ENCODE measurements at places on chromosomes 1 and 21.

DNA sequence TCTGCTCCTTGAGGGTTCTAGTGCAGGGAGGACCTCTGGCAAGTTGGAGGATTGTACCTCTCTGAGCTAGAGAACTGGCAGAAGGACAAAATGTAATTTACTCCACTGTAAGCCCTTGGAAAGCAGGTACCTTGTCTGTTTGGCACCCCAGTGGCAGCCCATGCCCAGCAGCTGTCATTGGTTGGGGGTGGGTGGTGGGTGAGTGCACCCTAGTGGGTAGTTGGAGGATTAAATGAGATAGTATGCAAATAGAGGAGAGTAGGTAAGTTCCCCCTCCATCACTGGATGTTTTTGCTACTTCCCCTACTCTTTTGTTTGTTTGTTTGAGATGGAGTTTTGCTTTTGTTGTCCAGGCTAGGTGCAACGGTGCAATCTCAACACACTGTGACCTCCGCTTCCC, 69.8 kb downstream of the RYR2 start:
- no peak for DNase-seq

GRCh38 chr1:111733183-111733991, 5.8 kb downstream of the INKA2 start:
- DNase-seq: no peak

- DNase-seq: peak; percentile 62
Observed at GRCh38 chr1:59163268-59164092, 133.4 kb upstream of the FGGY start.

DNA sequence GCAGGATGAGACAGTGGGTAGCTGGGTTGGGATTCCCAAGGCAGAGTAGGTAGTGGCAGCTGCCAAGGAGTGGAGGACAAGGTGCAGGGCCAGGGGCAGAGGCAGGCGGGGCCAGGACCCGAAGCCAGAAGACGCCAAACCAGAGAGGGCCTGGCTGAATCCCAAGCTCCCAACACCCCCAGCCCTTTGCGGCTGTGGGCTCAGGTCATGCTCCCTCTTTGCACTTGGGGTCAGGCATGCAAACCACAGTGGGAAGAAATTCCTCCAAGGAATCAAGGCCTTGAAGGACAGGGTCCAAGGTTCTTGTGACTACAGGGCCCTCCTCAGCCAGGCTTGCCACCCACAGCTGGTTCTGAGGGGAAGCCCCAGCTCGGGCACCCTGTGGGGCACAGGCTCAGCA, 6.2 kb downstream of the C1orf210 start:
- DNase-seq: no peak

- DNase-seq: no peak
Observed at GRCh38 chr1:200960236-200960947, 63.1 kb downstream of the KIF21B start.

- DNase-seq: no peak
Observed at GRCh38 chr1:202989879-202990278, 17.3 kb upstream of the TMEM183A start.

GRCh38 chr21:39055167-39055767, 128.0 kb downstream of the PSMG1 start:
- no peak for DNase-seq

- DNase-seq: no peak
Observed at GRCh38 chr1:116346943-116347673, 25.9 kb upstream of the ATP1A1 start.

DNA sequence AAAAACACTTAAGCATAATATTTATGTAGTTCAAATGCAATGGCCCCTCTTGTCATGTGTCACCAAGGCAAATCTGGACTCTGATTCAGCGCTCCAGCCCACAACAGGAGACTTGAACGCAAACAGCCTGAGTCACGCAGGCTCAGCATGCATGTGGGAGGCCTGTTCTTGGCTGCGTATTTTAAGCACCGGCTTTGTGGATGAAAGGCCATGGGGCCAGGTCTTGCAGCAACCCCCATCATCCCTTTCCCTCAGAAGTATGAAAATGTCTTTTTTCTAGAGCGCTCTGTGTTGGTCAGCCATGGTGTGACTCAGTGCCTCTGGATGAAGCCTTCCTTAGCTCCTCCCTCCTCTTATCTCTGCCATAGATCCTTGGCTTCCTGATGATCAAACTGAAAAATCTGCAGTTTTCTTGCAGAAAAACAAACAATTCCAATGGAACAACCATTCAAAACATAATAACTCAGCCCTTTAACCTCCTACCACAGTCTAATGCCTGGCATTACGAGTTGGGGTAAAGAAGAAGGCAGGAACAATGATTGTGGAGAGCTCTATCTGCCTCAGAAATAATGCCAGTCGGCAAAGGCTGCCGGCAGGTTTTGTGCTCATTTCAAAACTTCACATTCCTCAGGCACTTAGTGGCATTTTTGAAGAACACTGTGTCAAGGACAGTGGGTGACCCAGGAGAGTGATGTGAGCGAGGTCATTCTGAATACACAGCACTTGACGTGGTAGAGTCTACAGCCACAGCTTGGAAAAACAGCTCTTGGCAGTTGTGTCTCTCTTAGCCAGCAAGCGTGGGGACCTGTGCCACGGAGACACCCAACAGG, 167.5 kb downstream of the CLIC6 start:
- no peak for DNase-seq

- DNase-seq: no peak
Observed at GRCh38 chr1:115348636-115349035, 10.6 kb upstream of the NGF start.

DNA sequence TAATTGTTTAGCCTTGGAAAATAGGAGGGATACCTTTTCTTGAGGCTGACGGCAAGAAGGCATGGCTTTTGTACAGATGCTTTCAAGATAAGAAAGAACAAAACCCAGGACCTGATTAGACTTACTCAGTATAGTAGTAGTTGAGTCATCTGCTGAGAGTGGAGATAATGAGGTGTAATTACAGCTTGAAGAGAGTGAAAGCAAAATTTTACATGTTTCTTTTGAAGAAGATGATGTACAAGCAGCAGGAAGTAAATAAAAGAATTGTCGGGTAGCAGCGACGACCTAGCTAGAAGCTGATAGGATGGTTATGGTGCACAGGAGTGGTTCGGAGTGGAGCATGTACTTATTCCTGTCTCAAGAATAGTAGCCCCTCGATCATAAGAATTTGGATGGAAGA, 6.6 kb downstream of the ANGPTL1 start:
- DNase-seq: no peak

- peak; percentile 3 for DNase-seq
Observed at GRCh38 chr1:218349348-218350034, 4.4 kb downstream of the TGFB2 start.

DNA sequence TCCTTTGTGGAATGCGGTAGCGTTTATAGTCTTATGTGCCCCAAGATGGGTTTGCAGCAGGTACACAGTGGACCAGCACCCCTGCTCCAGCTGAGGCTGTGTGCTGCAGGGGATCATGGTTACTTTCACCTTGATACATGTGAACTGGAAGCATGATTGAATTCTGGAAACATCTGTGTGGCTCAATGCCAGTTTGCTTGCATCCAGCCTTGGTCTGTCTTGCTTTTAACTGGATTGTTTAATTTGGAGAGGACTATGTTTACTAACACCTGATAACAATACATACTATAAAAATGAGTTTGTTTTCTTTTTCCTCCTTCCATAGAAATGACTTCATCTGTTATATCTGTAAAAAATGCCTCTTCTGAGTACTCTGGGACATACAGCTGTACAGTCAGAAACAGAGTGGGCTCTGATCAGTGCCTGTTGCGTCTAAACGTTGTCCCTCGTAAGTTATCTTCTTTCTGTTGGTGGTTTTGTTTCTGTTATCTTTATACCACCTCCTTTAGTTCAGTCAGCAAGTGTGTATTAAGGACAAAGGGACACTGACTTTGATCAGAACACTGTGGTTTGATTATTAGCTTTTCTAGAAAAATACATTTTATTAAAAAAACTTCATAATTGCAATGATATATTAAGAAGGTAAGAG, 47.7 kb downstream of the CXADR start:
- DNase-seq: no peak

- peak; percentile 73 for DNase-seq
Observed at GRCh38 chr1:197737916-197738315, 37.4 kb downstream of the DENND1B start.

Data from NCI-H1105 treated with DMSO at 0.1 percent for 48 hours (cell line).